ENCODE measurements at places on chromosomes 12 and 14. TPM values are rescaled to one million over a fixed set of nuclear protein-coding genes. Genes with fewer than 3 reads are reported as not detected.
A peak's percentile ranks its signal among the peaks of the same experiment; 100 is the strongest.

GRCh38 chr14:70972107-70972976, 65.1 kb downstream of the PCNX1 start:
- no peak overlapping the region for H3K27ac ChIP-seq
- no peaks in the 10 kb centered on the region for H3K4me1 ChIP-seq
- H3K36me3 ChIP-seq, result no peaks in the 10 kb centered on the region
- DNase-seq, result peak; percentile 95
- no peak overlapping the region for H3K4me3 ChIP-seq

GRCh38 chr12:89140602-89141238, 211.6 kb downstream of the DUSP6 start:
- H3K4me1 ChIP-seq, result no peaks in the 10 kb centered on the region
- no peak overlapping the region for H3K27ac ChIP-seq
- H3K4me3 ChIP-seq, result no peak overlapping the region
- no peak for DNase-seq
- no peaks in the 10 kb centered on the region for H3K27me3 ChIP-seq
- no peaks in the 10 kb centered on the region for H3K36me3 ChIP-seq

The KRT73 gene
- total RNA-seq, result 0.16 TPM

DNA sequence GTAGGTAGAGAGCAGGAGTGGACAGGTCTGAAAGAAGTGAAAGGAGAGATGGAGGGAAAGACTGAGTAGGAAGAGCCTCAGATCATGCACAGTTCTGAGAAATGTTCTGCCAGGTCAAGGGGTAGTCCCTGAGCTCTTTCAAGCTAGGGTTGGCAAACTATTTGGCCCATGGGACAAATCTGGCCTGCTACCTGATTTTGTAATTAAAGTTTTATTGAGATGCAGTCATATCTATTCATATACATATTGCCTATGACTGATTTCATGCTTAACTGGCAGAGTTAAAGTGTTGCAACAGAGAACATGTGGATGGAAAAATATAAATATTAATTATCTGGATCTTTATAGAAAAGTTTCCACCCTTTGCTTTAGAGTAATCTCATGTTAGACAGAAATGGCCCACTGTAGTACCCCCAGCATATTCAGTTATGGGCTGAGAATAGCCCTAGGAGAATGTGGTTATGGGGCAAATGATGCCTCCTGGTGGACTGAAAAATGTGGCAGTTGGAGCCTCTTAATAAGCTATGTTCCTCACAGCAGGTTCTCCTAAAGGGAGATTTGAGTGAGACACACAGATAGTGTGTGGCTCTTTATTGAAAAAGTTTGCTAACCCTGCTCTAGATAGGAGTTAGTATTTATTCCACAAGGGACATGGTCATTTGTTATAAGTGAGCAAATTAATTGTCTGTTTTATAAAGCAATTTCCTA, 476.9 kb downstream of the LRIG3 start:
- H3K27ac ChIP-seq, result no peak overlapping the region
- no peaks in the 10 kb centered on the region for H3K4me1 ChIP-seq
- DNase-seq, result peak; percentile 17
- no peaks in the 10 kb centered on the region for H3K36me3 ChIP-seq

The PDZRN4 gene
- 11.3 TPM for total RNA-seq

DNA sequence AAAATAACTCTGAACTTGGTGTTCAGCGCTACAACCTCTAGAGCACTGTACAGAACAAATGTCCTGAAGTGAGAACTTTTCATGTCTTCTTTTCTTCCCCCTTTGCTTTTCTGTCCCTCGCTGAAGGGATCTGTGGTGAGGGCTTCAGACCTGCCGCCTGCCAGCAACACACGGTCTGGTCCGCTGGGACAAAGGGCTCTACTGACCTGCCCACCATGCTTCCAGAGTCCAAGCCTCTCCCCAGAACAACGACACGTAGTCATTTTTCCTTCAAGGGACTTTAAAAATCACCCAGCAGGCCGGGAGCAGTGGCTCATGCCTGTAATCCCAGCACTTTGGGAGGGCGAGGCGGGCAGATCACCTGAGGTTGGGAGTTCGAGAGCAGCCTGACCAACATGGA, 140.4 kb downstream of the EFCAB11 start:
- H3K27ac ChIP-seq, result no peak overlapping the region
- H3K36me3 ChIP-seq, result no peaks in the 10 kb centered on the region
- peaks cover 8% of the 10 kb centered on the region for H3K4me1 ChIP-seq

The HCAR1 gene
- total RNA-seq, result 0.79 TPM

The COPS7A gene
- total RNA-seq, result 82.4 TPM

DNA sequence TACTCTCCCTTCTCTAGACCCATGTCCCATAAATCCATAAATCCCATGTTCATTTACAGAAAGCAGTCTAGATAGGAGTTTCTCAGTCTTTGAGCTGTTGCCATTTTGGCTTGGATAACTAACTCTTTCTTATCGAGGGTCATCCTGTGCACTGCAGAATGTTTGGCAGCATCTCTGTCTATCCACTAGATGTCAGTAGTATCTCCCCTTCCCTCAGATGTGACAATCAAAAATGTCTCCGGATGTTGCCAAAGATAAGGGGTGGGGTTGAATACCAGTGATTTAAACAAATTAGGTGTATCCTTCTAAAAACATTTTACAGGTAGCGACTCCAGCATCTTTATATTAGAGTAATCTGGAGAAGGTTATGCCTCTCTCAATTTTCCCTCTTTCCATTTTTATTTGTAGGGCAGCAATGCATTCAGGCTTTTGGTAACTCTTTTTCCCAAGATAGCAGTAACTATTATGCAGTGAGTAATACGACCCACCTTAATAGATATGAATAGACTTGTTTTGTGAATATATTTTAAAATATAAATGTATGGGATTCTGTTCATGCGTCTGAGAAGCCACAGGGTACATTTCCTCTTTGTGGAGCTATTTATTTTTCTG, 100.7 kb downstream of the LRRK2 start:
- H3K27me3 ChIP-seq, result no peaks in the 10 kb centered on the region
- no peaks in the 10 kb centered on the region for H3K36me3 ChIP-seq
- H3K27ac ChIP-seq, result no peak overlapping the region
- H3K4me1 ChIP-seq, result no peaks in the 10 kb centered on the region

DNA sequence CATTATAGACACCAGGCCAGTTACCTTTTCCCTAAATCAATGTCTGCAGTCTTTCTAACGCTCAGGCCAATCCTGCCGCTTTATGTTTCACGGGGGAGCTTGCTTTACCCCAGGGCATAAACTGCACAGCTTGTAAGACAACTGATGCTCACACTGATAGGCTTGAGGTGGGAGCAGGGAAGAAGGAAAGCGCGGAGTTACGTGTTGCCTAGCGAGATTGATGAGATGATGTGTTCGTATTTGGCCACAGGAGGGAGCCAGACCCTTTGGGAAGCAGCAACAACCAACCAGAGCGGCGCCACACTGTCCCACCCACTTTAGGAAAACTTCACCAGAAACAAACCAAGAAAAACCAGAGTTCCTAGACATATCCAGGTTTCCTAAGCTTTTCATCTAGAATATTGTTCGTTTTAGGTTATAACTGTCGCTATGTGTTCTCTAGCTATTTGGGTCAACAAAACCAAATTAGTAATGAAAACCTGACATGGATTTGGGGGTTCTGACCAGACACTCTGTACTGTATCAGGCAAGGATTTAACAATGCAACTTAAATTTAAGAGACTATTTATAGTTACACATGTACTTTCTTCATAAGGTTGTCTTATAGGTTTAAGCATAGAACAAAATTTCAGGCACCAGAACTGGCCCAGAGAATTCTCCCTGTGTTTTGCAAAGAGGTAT, 2.4 kb downstream of the IL26 start:
- H3K27me3 ChIP-seq, result no peaks in the 10 kb centered on the region
- no peak overlapping the region for H3K27ac ChIP-seq
- DNase-seq, result peak; percentile 93
- no peak overlapping the region for H3K4me3 ChIP-seq
- no peaks in the 10 kb centered on the region for H3K4me1 ChIP-seq
- no peaks in the 10 kb centered on the region for H3K36me3 ChIP-seq

GRCh38 chr12:104784592-104784991, 173.5 kb downstream of the SLC41A2 start:
- H3K27ac ChIP-seq, result no peak overlapping the region
- DNase-seq, result peak; percentile 51
- no peak overlapping the region for H3K4me3 ChIP-seq
- no peaks in the 10 kb centered on the region for H3K36me3 ChIP-seq

GRCh38 chr14:37596790-37597472, 1.5 kb downstream of the TTC6 start:
- DNase-seq, result no peak
- H3K36me3 ChIP-seq, result no peaks in the 10 kb centered on the region
- H3K27ac ChIP-seq, result no peak overlapping the region
- peaks cover 19% of the 10 kb centered on the region for H3K27me3 ChIP-seq
- H3K4me1 ChIP-seq, result peaks cover 14% of the 10 kb centered on the region

DNA sequence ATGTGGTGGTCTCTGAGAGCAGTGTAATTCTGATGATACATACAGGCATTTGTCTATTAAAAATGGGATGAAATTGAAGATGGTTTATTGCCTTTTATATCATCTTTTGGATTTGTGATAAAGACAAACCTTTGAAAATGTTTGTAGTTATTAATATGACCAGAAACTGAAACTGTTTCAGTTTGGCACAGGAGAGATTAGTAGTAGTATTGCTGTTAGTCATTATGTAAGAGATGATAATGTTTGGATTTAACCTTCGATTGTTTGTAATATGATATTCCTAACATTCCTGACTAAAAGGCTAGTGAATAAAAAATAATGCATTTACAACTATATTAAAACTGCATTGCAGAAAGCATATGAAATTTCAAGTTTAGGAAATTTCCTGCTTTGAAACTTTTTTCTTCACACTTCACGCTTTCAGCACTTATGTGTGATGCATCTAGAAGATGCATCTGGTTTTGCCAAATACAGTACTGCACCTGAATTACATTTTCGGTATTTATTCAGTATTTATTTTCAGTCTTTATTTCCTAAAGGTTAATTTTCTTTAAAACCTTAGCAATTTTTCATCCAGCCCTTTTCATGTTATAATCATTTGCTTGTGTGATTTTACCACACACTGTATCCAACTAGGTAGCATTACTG, 25.5 kb downstream of the ADIPOR2 start:
- no peak overlapping the region for H3K4me3 ChIP-seq
- no peaks in the 10 kb centered on the region for H3K27me3 ChIP-seq
- H3K36me3 ChIP-seq, result no peaks in the 10 kb centered on the region
- peak overlapping the region; percentile 22 for H3K27ac ChIP-seq
- DNase-seq, result no peak
- peaks cover 27% of the 10 kb centered on the region for H3K4me1 ChIP-seq

The TPPP2 gene
- 201 TPM for total RNA-seq

DNA sequence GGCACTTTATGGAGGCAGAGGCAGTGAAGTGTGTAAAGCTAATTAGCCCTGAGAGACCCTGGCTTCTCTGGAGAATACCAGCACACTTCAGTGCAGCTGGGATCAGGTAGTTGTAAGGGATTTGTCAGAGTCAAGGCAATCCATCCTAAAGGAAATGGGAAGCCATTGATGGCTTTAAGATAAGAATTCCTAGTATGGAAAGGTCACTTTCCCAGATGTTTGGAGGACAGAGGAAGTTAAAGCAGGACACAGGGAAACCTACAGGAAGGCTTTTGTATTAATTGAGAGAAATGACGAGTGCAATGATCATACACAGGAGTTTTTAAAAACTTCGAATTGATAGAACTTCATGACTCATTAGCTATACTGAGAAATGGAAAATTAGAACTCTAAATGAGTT, 254.4 kb downstream of the SLC16A7 start:
- H3K4me3 ChIP-seq, result no peak overlapping the region
- no peak for DNase-seq
- no peaks in the 10 kb centered on the region for H3K36me3 ChIP-seq
- no peaks in the 10 kb centered on the region for H3K4me1 ChIP-seq

The KRT6A gene
- total RNA-seq, result 0.63 TPM

- peaks cover 15% of the 10 kb centered on the region for H3K4me1 ChIP-seq
- no peaks in the 10 kb centered on the region for H3K27me3 ChIP-seq
- no peak overlapping the region for H3K4me3 ChIP-seq
- no peak overlapping the region for H3K27ac ChIP-seq
- no peak for DNase-seq
These were observed 149.5 kb downstream of the ETV6 start for GRCh38 chr12:11798856-11799501.

- no peak overlapping the region for H3K27ac ChIP-seq
- no peaks in the 10 kb centered on the region for H3K4me1 ChIP-seq
- no peak overlapping the region for H3K4me3 ChIP-seq
- DNase-seq, result no peak
- H3K27me3 ChIP-seq, result no peaks in the 10 kb centered on the region
- no peaks in the 10 kb centered on the region for H3K36me3 ChIP-seq
These were observed 52.1 kb upstream of the PPFIA2 start for GRCh38 chr12:81811061-81811777.

DNA sequence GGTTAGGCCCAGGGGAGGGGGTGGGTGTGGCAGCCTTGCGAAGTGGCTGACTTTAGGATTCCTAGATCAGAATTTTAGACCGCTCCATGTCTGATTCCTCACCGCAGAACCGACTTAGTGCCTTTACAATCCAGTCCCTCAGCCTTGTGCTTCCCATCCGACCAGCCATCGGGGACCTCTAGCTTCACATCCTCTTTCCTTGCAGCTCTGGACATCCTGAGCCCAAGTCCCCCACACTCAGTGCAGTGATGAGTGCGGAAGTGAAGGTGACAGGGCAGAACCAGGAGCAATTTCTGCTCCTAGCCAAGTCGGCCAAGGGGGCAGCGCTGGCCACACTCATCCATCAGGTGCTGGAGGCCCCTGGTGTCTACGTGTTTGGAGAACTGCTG, 557 bp downstream of the COPS7A start:
- no peaks in the 10 kb centered on the region for H3K27me3 ChIP-seq
- peak overlapping the region; percentile 78 for H3K27ac ChIP-seq
- no peaks in the 10 kb centered on the region for H3K36me3 ChIP-seq
- H3K4me1 ChIP-seq, result peaks cover 5% of the 10 kb centered on the region
- no peak for DNase-seq

DNA sequence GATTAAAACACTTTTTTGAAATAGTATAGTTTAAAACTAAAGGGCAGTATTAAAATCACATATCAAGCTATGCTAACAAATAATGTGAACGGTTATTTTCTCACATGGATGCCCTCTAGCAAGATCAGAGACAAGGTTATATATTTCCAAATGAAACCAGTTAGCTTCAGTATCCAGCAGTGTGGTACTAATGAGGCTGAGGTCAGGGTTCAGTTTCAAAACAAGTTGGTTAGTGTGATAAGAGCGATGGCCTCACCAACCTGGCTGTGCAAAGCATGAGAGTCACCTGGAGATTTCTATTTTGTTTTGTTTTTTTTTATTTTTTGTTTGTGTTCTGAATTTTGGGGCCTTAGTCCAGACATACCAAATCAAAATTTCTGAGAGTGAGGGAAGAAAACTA, 352.2 kb upstream of the KITLG start:
- H3K4me3 ChIP-seq, result no peak overlapping the region
- no peak for DNase-seq
- H3K27ac ChIP-seq, result no peak overlapping the region

The KERA gene
- total RNA-seq, result 0.24 TPM

GRCh38 chr12:129592449-129592848, 311.4 kb downstream of the TMEM132D start:
- no peaks in the 10 kb centered on the region for H3K36me3 ChIP-seq
- no peaks in the 10 kb centered on the region for H3K4me1 ChIP-seq
- H3K27ac ChIP-seq, result no peak overlapping the region
- no peaks in the 10 kb centered on the region for H3K27me3 ChIP-seq

The HOXC4 gene
- 3.0 TPM for total RNA-seq

- no peak for DNase-seq
- no peaks in the 10 kb centered on the region for H3K27me3 ChIP-seq
- no peaks in the 10 kb centered on the region for H3K36me3 ChIP-seq
These were observed 47.8 kb downstream of the HMGA2 start for GRCh38 chr12:65871865-65872645.

GRCh38 chr12:95623554-95624170, 72.4 kb upstream of the USP44 start:
- H3K4me1 ChIP-seq, result peaks cover 19% of the 10 kb centered on the region
- peak; percentile 84 for DNase-seq
- no peaks in the 10 kb centered on the region for H3K27me3 ChIP-seq
- no peaks in the 10 kb centered on the region for H3K36me3 ChIP-seq
